ENCODE measurements at places on chromosomes 2 and 18.

DNA sequence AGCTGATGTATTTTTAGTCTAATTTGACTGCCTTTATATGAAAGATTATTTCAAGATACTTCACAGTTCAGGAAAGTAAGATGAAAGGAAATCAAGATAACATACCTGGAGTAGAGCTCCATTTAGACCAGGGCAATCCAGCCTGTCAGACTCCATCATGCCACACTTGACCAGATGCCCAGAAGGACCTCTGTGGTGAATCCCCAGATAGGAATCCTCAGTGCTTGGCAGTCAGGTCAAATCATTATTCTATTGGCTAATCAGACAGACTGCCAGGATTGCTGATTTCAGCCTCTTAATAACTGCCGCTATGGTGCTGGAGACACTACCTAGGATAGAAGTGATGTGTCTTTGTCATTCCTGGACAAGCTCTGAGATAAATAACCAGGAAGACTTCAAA lies 404.2 kb downstream of the STK39 start:
- no peak for ATAC-seq

GRCh38 chr2:145088756-145089155 lies 568.8 kb upstream of the ZEB2 start:
- no peak for ATAC-seq

DNA sequence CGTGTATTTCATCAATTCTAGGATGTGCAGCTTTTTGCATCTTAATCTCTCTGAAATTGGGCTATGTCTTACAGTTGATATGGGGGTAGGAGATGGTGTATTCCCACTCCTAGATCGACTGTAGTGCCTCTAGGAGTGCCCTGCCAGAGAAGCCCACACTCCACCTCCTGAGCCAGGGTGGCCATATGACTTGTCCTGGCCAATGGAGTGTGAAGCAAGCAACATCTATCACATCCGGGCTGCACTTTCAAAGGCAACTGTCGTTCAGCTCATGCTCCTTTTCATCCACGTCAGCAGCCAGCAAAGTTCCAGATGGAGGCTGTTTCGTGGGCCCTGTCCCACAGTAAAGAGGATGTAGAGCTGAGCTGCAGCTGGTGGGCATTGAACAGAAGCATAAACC lies 149.4 kb upstream of the SLC1A4 start:
- peak; percentile 96 for ATAC-seq

GRCh38 chr18:48928787-48929186 lies 22.0 kb downstream of the SMAD7 start:
- peak; percentile 80 for ATAC-seq

GRCh38 chr2:163595028-163595427 lies 140.8 kb downstream of the FIGN start:
- ATAC-seq = no peak

DNA sequence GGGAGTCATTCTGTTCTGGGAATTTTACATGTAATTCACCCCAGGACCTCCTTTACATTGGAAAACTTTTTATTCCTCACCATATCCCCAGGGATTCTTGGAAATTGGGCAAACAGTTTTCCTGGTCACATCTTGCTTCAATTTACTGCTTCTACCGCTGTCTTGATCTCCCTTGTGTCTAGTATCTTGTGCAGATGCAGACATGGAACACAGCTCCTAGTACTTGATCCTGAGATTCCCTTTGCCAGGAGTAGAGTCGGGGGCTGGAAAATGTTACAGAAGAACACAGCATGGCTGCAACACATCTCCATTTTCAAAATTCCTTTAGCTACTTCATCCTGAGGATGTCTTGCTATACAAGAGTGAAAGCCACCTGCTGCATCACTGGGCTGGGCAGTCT lies 472.8 kb downstream of the PLCL1 start:
- no peak for ATAC-seq

DNA sequence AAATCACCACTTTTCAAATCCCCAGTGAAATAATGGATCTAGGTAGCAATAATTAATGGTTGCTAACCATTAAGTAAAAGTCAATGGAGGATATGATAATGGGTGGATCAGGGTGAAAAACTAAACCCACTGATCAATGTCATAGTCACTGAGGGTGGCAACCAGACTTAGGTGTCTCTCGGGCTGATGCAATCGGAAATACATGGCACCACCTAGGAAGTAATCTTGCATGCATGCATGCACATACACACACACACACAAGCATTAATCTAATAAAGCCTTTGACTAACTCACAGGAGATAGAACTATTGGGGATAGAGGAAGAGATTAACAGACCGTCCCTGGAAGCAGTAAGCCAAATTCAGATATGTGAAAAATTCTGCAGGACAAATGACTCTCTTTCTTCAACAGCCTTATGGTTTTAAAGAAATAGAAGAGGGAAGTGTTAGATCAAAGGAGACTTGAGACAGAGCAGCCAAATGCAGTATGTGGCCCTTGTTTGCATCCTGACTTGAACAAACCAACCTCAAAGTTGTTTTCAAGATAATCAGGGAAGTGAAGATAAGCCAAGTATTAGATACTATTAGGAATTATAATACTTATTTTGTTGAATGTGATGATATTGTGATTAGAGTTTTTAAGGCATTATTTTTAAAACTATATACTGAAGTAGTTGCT lies 186.0 kb upstream of the RMP24 start:
- peak; percentile 84 for ATAC-seq

DNA sequence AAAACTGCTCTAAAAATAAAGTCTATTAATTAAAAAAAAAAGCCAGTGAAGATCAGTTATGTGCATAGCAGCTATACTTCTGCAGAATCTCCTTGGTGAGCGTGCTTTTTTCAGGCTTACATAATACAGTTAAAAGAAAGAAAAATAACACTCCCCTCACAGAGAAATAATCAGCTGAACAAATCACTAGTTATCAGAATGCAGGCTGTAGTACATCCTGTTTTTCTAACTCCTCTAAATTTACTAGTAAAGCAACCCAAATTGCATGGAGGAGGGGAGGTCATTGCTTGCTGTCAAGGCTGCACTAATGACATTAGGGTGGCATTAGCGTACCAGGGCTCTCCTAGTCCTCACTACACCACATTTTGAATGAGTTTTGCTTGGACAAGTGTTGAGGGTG lies 192.2 kb downstream of the PLCL1 start:
- ATAC-seq = no peak

DNA sequence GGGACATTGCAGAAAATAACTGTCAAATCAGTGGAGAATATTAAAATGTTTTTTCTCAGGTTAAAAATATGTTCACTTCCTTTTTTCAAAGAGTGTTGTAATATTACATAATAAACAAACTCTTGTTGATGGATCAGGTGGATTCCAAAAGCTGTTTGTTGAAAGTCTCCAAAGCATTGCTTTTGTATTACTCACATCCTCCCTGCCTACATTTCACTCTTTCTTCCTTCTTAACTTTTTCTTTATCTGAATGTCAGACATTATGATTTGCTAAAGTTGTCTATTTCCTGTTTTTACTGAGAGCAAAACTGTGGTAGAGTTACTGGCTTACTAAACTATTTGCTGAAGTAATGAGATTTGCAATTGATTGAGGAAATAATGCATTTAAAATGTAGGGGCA lies 92.1 kb downstream of the CDH19 start:
- ATAC-seq = no peak

GRCh38 chr18:78914249-78914935 lies 65.2 kb upstream of the SALL3 start:
- no peak for ATAC-seq

DNA sequence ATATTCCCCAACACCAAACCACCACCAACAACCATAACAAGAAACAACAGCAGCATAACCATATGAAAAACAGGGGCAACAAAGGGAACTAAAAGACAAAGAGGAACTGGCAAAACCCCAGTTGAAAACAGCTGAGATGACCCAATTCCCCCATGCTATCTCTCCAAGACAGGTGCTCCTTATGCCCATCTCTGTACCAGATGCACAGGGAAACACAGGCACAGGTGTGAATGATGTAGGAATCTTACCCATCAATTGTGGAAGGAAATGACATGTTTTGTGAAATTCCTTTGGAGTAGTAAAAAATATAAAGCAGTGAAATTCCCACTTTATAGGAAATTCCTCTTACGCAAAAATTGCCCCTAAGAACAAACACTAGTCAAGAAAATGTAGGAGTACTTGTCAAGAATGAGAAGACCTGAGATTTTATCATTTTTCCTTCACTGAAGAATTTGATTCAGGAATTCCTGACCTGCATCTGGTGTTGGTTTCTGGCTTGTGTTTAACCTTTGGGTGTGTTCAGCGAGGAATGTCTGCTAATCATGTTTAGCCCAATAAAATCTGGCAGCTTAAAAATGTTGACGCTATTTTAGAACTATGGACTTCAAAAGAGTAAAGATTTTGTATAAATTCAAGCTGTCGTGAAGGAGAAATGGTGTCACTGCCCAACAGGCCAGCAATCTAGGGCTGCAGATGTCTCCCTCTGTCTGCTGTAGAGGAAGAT lies 67.7 kb upstream of the ARHGAP28 start:
- ATAC-seq = no peak

GRCh38 chr2:189221811-189222467 lies 42.4 kb upstream of the COL5A2 start:
- peak; percentile 85 for ATAC-seq

GRCh38 chr2:170505631-170506275 lies 209.4 kb upstream of the SP5 start:
- ATAC-seq = peak; percentile 67

Measured in motor neuron (in vitro differentiated cells).